LHCN-M2 (cell line): ENCODE measurements at places on chromosomes 3 and 15. TPM values are rescaled to one million over a fixed set of nuclear protein-coding genes. Genes with fewer than 3 reads are reported as not detected.

B3GALNT1 gene
- 3.1 and 6.4 TPM in 2 replicates for total RNA-seq

- DNase-seq: no peak
Observed at GRCh38 chr3:125643172-125643571, 47.9 kb upstream of the OSBPL11 start.

ZKSCAN7 gene
- 5.3 and 7.4 TPM in 2 replicates for total RNA-seq

- DNase-seq: no peak
Observed at GRCh38 chr3:44996556-44996969, 20.5 kb downstream of the EXOSC7 start.

DNA sequence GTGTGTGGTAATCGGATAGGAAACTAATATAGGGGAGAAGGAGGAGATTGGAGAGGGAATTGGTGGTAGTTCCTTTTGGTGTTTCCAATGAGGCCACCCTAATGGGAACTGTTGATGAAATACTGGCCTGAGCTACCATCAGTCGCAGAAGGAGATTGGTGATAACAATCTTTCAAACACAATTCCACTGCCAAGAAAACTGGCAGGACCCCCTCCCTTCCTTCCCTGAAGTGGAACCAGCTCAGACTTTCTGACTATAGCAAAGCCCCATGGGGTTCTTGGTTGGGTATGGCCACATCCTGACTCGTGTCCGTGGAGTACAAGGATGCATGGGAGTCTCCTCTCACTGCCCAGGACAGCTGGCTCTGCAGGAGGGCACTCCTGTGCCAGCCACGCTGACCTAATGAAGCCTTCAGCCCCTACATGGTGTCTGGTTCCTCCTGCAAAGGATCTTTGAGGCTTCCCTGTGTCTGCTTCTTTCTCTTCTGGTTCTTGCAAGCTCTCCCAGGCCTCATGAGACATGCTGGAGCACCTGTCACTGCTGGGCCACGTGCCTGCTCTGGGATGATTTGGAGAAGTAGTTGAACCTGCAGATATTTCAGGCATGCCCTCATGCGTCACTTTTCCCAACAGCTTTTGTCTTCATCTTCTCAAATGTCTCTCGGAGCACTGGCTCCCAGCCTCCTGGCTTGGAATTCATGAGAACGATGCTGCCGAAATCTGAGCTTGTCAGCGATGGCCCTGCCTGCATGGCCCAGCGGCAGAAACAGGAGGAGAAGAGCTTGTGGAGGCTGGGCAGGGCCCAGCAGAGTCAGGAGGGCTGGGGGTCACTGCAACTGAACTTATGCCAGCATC, 90.0 kb upstream of the ADPGK start:
- DNase-seq: peak; percentile 6

PIGBOS1 gene
- 7.0 and 15.0 TPM in 2 replicates for total RNA-seq

DNA sequence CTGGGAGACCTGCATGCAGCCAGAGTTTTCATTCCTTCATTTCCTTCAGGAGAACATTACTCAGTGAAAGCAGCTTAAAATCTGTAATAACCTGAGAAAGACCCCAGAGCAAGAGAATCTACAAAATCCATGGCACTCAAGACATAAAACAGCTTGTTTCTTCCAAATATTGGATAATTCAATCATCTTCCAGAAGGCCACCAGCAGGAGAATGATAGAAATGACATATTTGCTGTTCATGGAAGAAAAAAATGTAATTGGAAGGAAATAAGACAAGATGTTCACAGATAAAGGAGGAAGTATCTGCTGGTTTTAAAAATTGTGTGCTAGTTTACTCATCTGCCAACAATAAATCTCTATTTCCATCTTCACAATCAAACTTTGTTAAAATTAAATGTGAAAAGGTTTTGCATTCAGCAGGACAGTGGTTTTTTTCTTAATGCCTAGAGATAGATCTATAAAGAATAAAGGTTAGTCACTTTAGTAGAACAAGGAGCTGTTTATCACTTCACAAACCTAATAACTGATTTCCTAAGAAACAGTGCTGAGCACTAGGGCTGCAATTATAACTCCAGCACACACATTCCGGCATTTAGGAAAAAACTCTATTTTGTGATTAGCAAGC, 530.8 kb downstream of the NSUN3 start:
- DNase-seq: no peak

DNA sequence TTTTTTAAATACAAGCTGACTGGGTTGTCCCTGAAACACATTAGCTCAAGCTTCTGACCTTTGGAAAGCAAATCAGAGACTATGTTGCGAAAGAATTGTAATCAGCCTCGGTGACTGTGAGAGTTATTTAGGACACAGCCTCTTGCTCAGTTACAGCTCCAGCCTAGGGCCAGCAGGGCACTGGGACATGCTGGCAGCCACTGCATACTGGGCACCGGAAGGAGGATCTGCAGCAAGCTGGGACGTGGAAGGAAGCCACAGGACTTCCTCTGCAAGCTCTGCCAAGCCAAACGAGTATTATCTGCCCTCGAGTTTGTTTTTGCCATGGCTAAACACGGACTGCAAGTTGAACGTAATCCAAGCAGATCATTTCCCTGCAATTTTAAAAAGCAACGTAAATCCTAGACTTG, 24.4 kb upstream of the COPG1 start:
- DNase-seq: peak; percentile 88

DNA sequence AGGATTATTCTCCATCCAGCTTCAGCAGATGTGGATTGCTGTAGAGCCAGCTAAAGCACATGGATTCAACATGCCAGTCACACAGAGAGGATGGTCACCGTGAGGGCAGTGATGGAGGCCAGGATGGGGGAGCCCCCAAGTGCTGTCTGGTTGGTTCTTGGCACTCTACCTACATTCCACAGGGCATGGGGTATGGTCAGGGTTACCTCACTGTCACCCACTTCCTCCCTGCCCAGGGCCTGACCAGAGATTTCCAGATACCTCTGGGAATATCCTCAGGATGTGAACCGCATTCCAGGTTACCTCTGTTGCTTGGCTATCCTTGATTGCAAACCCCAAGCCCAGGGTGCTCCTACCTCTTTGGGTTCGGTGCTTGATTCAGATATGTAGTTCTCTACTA, 147.3 kb upstream of the TRIM42 start:
- DNase-seq: peak; percentile 21

DNA sequence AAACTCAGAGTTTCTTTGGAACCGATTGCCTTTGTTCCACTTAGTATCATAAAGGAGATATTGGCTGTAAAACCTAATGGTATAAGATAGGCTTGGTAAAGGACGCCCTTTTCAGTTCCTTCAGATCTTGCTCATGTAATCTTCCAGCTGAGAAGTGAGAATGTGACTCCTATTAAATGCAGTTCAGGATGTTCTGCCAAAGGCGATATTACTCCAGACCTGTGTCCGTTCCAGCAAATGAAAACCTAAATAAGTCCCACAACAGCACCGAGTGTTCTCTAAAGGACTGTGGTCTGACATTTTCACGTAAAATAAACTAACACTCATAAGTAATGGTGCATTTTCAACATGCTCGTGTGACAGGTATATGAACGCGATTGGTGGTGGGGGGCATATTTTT, 276.2 kb downstream of the FEZF2 start:
- DNase-seq: no peak

DNA sequence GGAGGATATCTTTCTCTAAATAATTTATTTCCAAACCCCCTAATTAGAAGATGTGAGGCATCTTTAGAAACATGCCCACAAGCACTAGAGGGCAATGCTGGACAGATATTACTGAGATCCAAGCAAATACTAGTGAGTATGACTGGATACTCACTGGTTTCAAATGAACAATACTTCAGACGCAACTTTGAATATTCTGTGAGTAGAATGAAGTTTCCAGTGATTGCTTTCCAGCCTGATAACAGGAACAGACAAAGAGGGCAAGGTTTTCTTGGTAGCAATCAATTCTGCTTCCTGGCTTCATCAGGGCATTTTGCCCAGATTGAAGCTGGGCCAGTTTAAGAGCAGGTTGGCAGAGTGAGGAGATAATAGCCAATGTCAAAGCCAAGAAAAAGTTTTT, 442.6 kb upstream of the PDZRN3 start:
- DNase-seq: no peak

GRCh38 chr3:169596126-169596525, 67.4 kb downstream of the MECOM start:
- peak; percentile 4 for DNase-seq

DNA sequence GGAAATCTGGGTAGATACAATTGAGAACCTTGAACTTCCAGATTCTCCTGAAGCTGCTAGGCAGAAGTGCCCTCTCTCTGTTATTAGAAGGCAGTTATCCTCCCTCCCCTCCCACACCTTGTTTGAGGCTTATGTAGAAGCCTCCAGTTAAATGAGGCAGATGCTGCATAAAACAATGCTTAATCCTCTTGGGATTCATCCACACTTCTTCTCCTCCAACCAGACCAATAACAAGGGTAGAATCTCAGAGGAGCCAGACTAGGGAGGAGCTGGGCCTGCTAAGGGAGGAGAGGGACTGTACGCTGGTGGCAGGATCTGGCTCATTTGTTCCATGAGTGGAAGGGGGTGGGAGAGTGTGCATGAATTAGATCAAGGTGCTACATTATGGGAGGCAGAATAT, 88.3 kb upstream of the PRR23C start:
- no peak for DNase-seq

- no peak for DNase-seq
Observed at GRCh38 chr3:49570028-49570654, 15.9 kb downstream of the BSN start.

- peak; percentile 86 for DNase-seq
Observed at GRCh38 chr3:124558991-124559845, 171.0 kb upstream of the UMPS start.

GRCh38 chr3:161508852-161509477, 12.4 kb downstream of the OTOL1 start:
- DNase-seq: peak; percentile 3

GRCh38 chr3:16808393-16809107, 76.2 kb upstream of the PLCL2 start:
- no peak for DNase-seq

DNA sequence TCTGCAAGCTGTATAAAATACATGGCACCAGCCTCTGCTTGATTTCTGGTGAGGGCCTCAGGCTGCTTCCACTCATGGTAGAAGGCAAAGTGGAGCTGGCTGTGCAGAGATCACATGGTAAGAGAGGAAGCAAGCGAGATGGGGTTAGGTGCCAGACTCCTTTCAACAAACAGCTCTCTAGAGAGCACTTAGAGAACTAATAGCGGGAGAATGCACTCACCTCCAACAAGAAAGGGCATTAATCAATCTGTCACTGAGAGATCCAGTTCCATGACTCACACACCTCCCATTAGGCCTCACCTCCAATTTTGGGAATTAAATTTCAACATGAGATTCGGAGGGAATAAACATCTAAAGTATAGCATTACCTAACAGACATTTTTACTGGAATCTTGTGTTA, 644.1 kb upstream of the ARRDC4 start:
- DNase-seq: no peak

- no peak for DNase-seq
Observed at GRCh38 chr3:112002096-112002971, 3.6 kb downstream of the TAGLN3 start.

MNS1 gene
- total RNA-seq: 5.3 and 5.8 TPM in 2 replicates
